ENCODE measurements at places on chromosomes 1 and 21.
A peak's percentile ranks its signal among the peaks of the same experiment; 100 is the strongest.

GRCh38 chr1:2273401-2274090 is 45.4 kb downstream of the SKI start:
- no peak for DNase-seq

DNA sequence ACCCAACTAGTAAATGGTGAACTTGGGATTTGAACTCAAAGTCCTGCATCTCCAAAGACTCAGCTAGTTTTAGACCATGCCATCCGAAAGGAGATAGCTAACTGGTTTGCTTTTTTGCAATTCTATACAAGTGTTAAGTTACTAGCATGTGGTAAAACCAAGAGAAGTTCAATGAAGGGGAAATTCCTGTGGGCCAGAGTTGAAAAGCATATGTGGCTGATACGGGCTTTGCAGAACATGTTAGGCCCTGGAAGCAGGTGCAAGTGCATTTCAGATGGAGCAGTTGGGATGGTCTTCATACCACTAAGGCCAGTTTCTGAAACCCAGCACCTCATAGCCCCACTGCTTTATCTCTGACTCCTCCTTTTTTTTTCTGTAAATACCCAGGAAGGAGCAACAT is 620.9 kb downstream of the PLPP3 start:
- no peak for DNase-seq

GRCh38 chr1:76948846-76949245 is 81.6 kb downstream of the ST6GALNAC5 start:
- no peak for DNase-seq

DNA sequence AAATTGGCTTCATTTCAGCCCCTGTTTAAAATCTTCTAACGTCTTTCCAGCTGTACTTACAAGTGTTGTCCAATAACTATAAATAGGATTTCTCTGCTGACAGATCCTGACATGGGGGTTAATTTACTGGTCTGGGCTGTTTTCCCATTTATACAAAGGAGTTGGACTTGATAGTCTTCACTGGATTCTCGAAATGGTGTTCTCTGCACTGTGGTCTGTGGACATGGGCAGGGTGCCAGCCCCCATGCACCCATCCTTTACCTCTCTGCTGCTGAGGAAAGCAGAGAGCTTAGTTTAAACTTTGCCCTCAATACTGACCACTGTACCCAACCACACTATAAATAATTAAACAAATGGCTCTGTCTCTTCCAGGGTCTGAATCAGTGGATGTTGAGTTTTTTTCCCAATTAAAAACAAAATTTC is 5.2 kb downstream of the DIO1 start:
- no peak for DNase-seq

DNA sequence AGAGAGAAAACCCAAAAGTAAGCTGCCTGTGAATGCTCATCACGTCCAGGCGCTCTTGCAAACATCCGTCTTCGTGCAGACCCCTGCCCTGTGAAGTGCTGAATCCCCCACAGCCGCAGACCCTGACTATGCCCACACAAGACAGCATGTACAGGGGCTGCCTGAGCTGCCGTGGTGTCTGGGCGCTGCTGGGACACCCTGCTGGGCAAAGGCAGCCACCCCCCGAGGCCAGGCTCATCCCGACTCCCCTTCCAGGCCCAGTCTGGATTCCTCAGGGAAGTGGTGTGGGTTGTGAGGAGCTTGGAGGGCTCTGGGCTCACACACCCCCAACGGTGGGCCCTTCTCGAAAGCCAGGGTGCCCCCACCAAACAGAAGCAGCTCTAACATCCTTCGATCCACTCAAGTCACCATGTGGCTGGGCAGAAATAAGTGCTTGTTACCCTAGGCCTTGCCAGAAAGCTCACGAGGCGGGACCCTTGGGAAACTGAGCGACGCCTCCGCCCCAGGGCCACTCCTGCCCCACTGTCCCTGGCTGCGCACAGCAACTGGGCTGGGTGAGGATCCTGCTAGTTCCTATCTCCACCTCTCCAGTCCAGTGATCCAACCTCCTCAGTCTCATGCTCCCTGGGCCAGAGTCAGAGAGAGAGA is 4.8 kb upstream of the WNT9A start:
- no peak for DNase-seq

GRCh38 chr1:43699281-43699680 is 8.1 kb upstream of the ST3GAL3 start:
- no peak for DNase-seq

- DNase-seq: peak; percentile 71
Observed at GRCh38 chr1:10975567-10976326, 36.7 kb upstream of the TARDBP start.

- no peak for DNase-seq
Observed at GRCh38 chr1:104702731-104703130, 953.0 kb downstream of the AMY1C start.

DNA sequence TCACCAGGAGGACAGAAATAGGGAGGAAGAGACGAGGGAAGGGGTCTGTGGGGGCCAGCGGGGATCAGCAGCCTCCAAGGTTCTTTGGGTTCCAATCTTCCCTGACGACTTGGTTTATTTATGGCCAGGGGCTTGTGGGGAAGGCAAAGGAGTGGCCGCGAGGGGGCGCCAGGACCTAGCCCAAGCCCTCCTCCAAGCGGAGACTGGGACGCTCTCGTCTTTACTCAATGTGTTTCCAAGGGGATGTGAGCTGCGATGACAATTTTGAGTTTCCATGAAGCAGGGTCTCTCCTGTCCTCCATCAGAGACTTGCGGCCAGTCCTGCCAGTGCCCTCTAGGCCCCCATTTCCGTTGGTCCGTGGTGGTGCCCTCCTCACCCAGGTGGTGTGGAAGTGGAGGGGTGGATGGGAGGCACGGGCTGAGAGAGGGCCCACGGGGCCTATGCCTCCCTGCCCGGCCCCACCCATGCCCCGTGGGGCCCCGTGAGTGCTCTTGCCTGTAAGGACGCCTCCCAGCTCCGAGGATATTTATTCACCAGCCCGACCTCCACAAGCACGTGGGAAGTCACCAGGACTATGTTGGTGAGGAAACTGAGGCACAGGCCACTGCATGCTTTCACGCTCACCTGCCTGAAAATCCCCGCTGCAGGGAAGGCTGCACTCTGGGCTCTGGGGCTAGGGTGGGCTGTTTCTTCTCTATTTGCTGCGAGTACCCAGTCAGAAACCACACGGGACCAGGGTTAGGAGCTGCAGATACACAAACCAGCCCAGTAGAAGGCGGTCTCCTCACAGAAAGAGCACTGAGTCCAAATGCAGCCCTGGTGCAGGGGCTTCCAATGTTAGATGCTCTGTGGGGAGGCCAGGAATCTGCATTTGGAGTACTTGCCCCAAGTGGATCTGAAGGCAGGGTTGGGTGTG is 26.5 kb downstream of the DMRTB1 start:
- DNase-seq: peak; percentile 14

DNA sequence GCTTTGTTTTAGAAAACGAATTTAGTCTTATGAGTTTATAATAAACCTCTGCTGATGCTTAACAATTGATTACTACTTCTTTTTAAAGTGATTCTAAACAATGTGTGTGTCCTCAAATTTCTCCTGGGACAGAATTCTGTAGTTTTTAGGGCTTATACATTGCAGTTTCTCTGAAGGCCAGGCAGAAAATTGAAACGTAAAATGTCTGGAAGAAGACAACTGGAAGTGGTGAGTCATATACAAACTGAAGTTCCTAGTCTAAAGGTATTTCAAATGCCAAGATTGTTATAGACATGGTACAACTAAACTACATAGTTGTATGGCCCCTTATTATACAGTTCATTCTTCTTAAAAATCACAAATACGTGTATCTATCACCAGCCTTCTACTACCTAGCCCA is 30.5 kb upstream of the RC3H1 start:
- no peak for DNase-seq

GRCh38 chr1:159214149-159214760 is 9.6 kb downstream of the ACKR1 start:
- no peak for DNase-seq

DNA sequence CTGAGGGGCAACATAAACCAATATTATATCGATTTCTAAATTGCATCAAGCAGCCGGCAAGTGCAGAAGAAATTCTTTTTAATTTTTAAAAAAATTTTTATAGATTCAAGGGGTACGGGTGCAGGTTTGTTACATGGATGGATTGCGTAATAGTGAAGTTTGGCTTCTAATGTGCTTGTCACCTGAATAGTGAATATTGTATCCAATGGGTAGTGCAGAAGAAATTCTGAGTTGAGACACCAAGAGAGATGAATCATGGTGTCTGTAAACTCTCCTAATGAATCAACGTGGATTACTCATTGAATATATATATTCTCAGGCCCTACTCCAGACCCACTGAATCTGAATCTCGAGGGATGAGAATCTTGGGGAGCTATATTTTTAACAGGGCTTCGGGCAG is 253.7 kb upstream of the FOXD3 start:
- peak; percentile 5 for DNase-seq

DNA sequence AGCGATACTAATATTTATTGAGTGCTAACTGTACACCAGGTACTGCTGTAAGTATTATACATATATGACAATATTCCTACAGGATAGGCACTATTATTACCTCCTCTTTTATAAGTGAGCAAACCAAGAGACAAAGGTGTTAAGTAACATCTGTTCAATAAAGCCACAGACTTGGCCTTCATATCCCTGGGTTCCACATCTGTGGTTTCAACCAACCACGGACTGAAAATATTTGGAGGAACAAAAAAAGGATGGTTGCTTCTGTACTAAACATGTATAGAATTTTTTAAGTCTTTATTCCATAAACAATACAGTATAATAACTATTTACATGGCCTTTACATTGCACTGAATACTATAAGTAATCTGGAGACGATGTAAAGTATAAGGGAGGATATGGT is 95.1 kb downstream of the RERE start:
- no peak for DNase-seq
